Small intestine (tissue), 16 donors: ENCODE measurements at places on chromosomes 6 and 20. TPM values are rescaled to one million over a fixed set of nuclear protein-coding genes. Genes with fewer than 3 reads are reported as not detected.

ADGRF1 gene
- 1.1 TPM for polyA plus RNA-seq

SALL4 gene
- not detected for polyA plus RNA-seq

SPDEF gene
- 10.9 TPM for polyA plus RNA-seq

CST4 gene
- not detected for polyA plus RNA-seq

PRICKLE4 gene
- 1.6 TPM for polyA plus RNA-seq

SEMG1 gene
- polyA plus RNA-seq, result not detected

PLCB1 gene
- polyA plus RNA-seq, result 2.1 TPM

RHAG gene
- 0.40 TPM for polyA plus RNA-seq

CDKN1A gene
- 257 TPM for polyA plus RNA-seq

CD164 gene
- polyA plus RNA-seq, result 737 TPM

GTF3C6 gene
- 77.5 TPM for polyA plus RNA-seq

THEMIS gene
- 0.45 TPM for polyA plus RNA-seq

AK9 gene
- polyA plus RNA-seq, result 2.9 TPM

BPIFB1 gene
- polyA plus RNA-seq, result not detected

PMEPA1 gene
- 12.7 TPM for polyA plus RNA-seq

MACROD2 gene
- 1.8 TPM for polyA plus RNA-seq

PPIL6 gene
- 4.8 TPM for polyA plus RNA-seq

CST1 gene
- polyA plus RNA-seq, result not detected

DEFB128 gene
- not detected for polyA plus RNA-seq

SIRPB2 gene
- polyA plus RNA-seq, result 0.81 TPM

JAG1 gene
- polyA plus RNA-seq, result 12.7 TPM

PSORS1C1 gene
- 40.5 TPM for polyA plus RNA-seq

KCNS1 gene
- polyA plus RNA-seq, result not detected

HDDC2 gene
- 71.6 TPM for polyA plus RNA-seq

MAP1LC3A gene
- 49.4 TPM for polyA plus RNA-seq

RFX6 gene
- 0.73 TPM for polyA plus RNA-seq

KIF25 gene
- polyA plus RNA-seq, result not detected

CCDC170 gene
- 2.7 TPM for polyA plus RNA-seq

BNIP5 gene
- 9.2 TPM for polyA plus RNA-seq

HLA-DQB2 gene
- not detected for polyA plus RNA-seq

FNDC11 gene
- not detected for polyA plus RNA-seq

GSTA3 gene
- polyA plus RNA-seq, result not detected

CNKSR3 gene
- 34.6 TPM for polyA plus RNA-seq

SLC32A1 gene
- polyA plus RNA-seq, result 0.18 TPM

MAS1 gene
- polyA plus RNA-seq, result not detected

COL9A3 gene
- 3.4 TPM for polyA plus RNA-seq

BPIFB4 gene
- not detected for polyA plus RNA-seq

KHDC1L gene
- not detected for polyA plus RNA-seq

CLVS2 gene
- polyA plus RNA-seq, result not detected

HLA-E gene
- 228 TPM for polyA plus RNA-seq

TPBG gene
- polyA plus RNA-seq, result 6.9 TPM

LHFPL5 gene
- 0.12 TPM for polyA plus RNA-seq

KIF13A gene
- 34.9 TPM for polyA plus RNA-seq

ZBTB12 gene
- polyA plus RNA-seq, result 12.5 TPM

AKAP12 gene
- 0.67 TPM for polyA plus RNA-seq

MYB gene
- 19.8 TPM for polyA plus RNA-seq

EEF1A2 gene
- polyA plus RNA-seq, result 18.6 TPM
